Neural crest cell (in vitro differentiated cells): ENCODE measurements at places on chromosomes 13 and 19. TPM values are rescaled to one million over a fixed set of nuclear protein-coding genes. Genes with fewer than 3 reads are reported as not detected.

DNA sequence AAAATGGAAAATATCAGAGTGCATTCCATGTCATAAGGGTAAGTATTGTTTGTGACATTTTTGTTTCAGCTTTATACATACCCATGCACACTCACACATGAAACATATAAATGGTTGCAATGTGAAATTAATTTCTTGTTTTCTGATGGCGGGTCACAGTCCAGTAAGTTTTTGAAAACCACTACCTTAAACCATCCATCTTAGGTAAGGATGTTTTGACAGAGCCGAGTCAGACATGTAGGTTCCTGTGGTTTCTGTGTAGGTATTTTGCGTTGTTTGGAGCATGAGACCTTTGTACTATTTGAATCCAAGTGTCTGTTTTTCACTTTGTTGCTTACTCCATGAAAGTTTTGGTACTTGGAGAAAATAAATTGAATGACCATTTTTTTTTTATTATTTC is 121.7 kb downstream of the B3GLCT start:
- peak overlapping the region; percentile 45 for H3K4me3 ChIP-seq
- no peak overlapping the region for H3K27ac ChIP-seq
- H3K36me3 ChIP-seq = peaks cover 23% of the 10 kb centered on the region
- DNase-seq = no peak

DNA sequence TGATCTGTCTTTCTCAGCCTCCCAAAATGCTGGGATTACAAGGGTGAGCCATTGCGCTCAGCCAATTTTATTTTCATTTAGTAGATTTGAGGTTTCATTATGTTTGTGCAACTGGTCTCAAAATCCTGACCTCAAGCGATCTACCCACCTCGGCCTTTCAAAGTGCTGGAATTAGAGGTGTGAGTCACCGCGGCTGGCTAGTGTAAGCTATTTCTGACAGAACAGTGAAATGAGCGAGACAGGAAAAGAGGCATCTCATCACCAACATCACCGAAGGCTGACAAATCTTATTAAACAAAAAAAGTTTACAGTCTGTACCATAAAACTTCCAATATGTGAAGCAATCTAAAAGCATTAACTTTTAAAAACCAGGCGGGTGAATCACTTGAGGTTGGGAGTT is 12.2 kb upstream of the ZNF888 start:
- H3K27me3 ChIP-seq = no peaks in the 10 kb centered on the region
- peaks cover 11% of the 10 kb centered on the region for H3K4me1 ChIP-seq
- DNase-seq = no peak
- peaks cover 15% of the 10 kb centered on the region for H3K36me3 ChIP-seq
- H3K4me3 ChIP-seq = no peak overlapping the region

- H3K27ac ChIP-seq = no peak overlapping the region
- no peaks in the 10 kb centered on the region for H3K27me3 ChIP-seq
- no peak overlapping the region for H3K4me3 ChIP-seq
- H3K4me1 ChIP-seq = no peaks in the 10 kb centered on the region
- DNase-seq = no peak
Observed at GRCh38 chr13:47087841-47088240, 191.0 kb upstream of the HTR2A start.

- H3K4me1 ChIP-seq = peaks cover 46% of the 10 kb centered on the region
- no peak overlapping the region for H3K27ac ChIP-seq
Observed at GRCh38 chr13:41639955-41640780, 182.8 kb downstream of the RGCC start.

DNA sequence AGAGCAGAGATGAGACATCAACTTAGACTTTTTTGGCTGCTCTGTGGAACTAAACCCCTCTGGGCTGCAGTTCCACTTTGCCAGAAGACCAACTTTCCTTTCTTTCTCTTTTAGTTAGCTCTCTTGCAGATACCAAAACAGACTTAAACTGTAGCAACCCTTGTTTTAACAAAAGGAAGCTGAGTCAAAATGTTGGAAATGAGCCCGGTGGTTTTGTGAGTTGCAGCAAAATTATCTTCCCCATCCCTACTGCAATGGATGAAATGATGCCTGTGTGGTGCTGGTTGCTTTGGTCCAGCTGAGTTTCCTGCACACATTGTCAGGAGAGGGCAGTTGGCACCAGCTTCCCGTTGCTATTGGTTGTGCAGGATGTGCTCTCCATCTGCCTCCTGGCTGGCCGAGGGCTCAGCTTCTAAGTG is 115.3 kb downstream of the LRCH1 start:
- H3K4me3 ChIP-seq = no peak overlapping the region
- DNase-seq = no peak
- H3K4me1 ChIP-seq = peaks cover 18% of the 10 kb centered on the region
- H3K36me3 ChIP-seq = peaks cover 5% of the 10 kb centered on the region

Gene GPR12
- 0.14 TPM in 2 replicates for total RNA-seq
